Stromal cell of bone marrow (primary cell): ENCODE measurements at places on chromosomes 12 and 14.
A peak's percentile ranks its signal among the peaks of the same experiment; 100 is the strongest.

DNA sequence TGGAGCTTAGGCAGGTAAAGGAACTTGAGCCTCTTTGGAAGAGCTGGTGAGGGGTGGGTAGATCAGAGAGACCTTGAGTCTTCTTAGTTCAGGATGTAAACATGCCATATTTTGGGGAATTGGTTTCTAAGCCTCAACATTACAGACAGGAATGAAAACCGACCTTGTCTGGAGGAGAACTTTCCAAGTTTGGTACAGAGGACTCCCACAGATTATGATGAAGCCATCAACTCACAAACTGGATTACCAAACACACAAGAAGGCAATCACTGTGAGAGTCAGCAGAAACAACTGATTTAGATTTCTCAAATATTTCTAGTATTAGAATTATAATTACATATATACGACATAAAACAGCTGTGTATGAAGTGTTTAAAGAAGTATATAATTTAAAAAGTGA is 22.3 kb upstream of the AMN1 start:
- DNase-seq, result no peak

DNA sequence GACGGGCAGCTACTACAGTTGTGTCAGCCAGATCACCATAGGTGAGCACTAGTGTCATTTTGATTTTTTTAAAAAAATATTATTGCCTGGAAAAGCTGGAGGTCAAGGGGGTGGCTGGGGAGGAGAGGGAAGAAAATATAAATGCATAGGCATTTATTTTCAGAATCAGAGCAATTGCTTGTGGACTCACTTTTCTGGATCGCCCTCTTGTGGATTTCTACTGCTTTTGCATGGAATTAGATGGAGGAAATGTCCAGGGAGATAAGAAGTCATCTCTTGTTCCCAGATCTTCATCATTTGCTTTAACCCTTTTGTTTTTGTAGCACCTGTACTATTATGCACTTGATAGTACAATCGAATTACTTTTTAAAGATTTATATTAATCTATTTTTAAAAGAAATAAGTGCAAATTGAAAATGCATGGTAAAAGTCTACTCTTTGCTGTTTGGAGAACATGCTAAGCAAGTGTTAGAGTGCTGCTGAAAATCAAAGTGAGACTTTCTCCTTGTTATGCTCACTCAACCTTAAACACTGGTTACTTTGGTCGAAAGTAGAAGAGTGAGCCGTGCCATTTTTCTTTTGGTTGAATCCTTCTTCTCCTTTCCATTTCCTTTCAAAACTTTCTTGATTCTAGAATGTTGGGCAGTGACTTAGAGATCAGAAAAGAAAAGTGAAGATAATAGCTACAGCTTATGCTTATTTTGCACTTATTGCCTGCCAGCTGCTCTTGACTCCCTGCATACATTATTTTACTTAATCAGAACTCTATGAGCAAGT is 60.6 kb upstream of the ANO4 start:
- peak; percentile 12 for DNase-seq

DNA sequence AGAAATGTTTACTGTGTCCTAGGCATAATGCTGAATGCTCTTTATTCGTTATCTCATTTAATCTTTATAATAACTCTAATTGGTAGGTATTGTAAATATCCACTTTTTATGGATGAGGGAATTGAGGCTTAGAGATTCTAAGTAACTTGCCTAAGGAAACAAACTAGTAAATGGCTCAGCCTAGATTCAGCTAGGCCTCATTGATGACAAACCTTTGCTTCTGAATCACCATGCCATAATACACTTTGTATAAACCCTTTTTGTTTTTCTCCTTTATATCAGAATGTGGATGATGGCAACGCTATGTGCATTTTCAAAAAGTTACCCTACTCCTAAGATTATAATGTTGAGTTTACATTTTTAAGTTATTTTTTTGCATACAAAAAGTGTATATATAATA is 34.0 kb downstream of the MNAT1 start:
- DNase-seq, result no peak

DNA sequence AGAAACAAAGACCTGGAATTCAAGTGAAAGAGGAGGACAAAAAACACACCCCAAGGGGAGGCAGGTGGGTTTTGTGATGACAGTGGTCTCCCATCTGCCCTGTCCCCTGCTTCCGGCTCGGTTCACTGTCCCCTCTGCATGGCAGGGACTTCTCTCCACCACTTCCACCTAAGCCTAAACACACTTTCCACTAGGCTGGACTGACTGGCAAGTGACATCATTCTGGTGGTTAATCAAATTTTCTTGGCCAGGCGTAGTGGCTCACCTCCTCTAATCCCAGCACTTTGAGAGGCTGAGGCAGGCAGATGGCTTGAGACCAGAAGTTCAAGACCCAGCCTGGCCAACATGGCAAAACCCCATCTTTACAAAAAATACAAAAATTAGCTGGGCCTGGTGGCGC is 11.9 kb downstream of the PLEKHG6 start:
- DNase-seq, result no peak

GRCh38 chr14:90601563-90601962 is 204.7 kb downstream of the CALM1 start:
- DNase-seq, result no peak

DNA sequence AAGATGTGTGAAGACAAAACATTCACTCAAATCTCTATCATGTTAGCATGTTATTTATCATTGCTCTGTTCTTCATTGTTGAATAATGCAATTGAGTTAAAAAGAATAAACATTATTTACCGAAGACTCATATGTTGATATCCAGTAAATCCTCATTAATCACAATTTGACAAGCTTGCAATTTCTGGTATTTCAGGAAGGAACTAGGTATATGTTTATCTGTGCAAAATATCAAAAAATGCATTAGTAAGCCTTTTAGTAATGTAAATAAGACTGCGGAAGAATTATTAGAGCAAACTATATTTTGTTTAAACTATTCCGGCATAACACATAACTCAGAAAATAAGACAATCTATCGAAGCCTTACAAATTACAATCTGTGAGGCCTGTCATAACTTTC is 222.7 kb upstream of the NOVA1 start:
- no peak for DNase-seq

DNA sequence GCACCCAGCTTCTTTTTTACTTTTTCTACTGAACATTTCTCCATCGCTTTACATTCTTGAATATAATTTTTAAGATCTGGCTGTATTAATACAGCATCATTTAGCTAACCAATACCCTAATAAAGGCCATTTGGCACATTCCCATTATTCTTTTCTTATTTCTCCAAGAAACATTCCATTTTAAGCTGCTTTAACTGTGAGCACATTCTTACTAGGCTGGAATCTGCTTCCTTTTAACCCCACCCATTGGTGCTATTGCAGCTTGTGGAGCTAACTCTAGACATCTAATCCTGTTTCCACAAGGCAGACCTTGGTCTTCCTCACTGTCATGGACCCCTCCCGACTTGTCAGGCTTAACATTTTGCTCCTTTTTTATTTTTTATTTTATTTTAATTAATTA is 15.2 kb downstream of the CALM1 start:
- DNase-seq, result no peak

- no peak for DNase-seq
Measured at GRCh38 chr12:48447755-48448154, 24.6 kb upstream of the ANP32D start.

- DNase-seq, result peak; percentile 70
Measured at GRCh38 chr14:102774391-102775153, 2.7 kb upstream of the TRAF3 start.

GRCh38 chr12:125528281-125528680 is 463.0 kb downstream of the AACS start:
- DNase-seq, result no peak

GRCh38 chr12:60174476-60174875 is 578.6 kb downstream of the SLC16A7 start:
- peak; percentile 17 for DNase-seq

DNA sequence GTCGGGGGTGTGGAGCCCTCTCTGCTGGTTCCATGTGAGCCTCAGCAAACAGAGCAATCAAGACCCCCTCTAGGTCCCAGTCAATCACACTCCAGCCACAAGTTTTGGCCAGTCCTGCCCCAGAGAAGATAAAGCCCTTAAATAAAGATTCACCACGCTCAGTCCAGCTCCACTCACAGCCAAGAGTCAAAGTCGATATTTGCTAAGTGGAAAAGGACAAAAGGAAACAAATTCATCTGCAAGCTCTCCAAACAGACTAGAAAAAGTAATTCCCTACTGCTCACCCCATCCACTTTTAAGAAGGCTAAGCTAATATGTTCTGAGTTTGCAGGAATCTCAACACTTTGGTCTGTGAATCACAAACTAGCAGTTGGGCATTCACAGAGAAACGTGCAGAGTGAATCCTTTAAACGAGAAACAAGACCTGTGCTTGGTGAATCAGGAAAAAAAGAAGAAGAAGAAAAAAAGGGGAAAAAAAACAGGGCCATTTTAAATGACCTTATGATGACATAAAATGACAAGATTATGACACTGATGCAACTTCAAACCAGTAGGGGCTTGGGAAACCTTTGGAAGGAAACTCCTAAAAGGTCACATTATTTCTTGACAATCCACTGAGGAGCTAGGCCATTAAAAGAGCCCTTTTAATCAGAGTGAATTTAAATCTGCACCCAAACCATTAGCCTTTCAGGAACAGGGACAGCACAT is 41.8 kb upstream of the FOXN3 start:
- no peak for DNase-seq

- peak; percentile 85 for DNase-seq
Measured at GRCh38 chr12:92439420-92439805, 263.4 kb upstream of the PLEKHG7 start.

- no peak for DNase-seq
Measured at GRCh38 chr12:95551913-95552516, 739 bp upstream of the USP44 start.

DNA sequence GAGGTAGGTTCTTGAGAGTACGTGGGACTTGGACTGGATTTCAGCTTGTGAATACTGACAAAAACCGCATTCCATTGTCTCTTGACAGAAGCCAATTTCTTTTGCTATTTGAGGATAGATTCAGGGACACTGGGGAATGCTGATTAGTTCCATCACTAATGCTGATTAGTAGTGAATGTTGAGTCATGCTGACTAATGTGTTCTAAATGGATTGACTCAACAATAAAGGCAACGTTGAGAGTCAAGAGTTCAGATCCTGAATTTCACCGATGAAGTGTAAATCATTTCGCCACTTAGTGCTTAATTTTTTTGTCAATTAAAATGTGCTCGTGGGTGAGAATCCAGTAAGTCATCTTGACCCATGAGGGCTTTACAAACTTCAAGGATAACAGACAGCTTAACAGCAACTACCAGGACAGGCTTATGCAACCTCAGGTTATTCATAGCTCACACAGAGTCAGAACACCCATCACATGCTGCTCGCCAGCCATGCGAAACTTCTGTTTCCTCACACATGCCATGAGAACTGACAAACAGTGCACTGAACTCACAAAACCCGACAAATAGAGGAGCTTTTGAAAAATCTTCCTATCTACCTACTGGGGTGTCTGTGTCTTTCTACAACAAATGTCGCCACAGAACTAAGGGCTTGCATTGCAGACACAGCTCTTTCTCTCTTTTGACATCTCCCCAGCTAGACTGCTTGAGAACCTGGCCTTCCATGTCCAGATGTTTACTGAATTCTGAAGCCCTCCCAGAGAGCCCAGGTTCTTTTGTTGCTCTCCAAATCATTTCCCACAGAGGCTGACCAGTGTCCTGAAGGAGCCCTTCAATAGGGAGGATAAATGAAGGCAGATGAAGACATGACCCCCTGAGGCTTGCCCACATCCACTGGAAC is 316.4 kb downstream of the ZFP36L1 start:
- DNase-seq, result peak; percentile 86

DNA sequence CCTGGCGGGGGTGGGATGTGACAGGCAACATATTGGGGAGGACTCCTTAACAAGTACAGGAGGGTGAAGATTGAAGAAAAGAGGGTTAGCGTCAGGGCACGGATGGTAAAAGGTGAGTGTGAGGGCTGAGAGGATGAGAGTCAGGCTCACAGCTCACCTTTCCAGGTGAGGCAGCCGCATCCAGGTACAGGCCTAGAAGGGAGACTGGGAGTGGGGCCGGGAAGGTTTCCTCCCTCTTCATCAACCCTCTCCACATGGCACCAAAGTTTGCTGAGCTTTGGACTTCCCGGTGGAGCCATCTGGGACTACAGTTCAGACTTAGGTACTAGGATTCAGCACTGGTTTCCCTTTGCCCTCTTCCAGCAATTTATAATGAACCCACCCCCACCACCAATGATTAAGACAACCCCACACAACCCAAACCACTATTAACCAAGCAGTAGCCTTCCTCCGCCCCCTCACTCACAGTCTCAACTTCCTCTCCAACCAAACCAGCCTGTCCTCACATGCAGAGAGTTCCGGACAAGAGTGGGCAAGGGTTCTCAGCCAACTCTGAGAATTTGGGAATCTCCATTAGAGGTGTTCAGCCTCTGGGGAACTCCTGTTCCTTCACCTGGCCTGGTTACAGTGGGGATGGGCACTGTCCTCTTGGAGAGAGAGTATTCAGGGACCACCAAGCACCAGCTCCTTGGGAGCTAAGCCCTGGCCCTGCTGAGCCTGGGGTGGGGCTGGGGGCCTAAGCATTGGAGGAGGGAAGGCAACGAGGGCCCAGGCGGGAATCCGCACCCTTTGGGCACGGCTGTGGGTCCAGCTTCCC is 2.4 kb upstream of the HOXC4 start:
- no peak for DNase-seq

- no peak for DNase-seq
Measured at GRCh38 chr14:36075203-36075602, 101.3 kb downstream of the PTCSC3 start.

- no peak for DNase-seq
Measured at GRCh38 chr14:97149775-97150174, 352.6 kb downstream of the VRK1 start.

- no peak for DNase-seq
Measured at GRCh38 chr12:128265566-128265965, 1.4 kb upstream of the TMEM132C start.

DNA sequence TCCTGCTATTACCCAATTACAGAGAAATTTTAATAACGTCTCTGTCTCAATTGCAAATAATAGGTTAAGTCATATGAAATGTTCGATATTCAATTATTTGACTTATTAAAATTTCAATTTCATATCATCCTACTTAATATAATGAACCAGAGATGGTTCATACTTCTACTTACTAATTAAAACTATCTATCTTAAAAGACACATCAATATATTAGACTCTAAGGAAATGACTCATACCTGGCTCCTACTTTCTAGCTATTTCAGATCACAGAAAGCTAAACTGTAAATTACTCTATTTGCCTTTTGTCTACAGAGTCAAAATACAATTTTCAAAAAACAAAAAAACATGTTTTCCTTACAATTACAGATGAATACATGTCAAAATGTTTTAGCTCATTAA is 99.6 kb downstream of the CAPZA3 start:
- DNase-seq, result no peak

- no peak for DNase-seq
Measured at GRCh38 chr12:24127919-24128721, 178.7 kb upstream of the SOX5 start.

GRCh38 chr14:24534286-24534685 is 26.2 kb upstream of the CMA1 start:
- DNase-seq, result no peak
